Hepatocyte (in vitro differentiated cells): ENCODE measurements at places on chromosomes 7 and 10.
A peak's percentile ranks its signal among the peaks of the same experiment; 100 is the strongest.

GRCh38 chr7:136894789-136895188 is 26.3 kb downstream of the CHRM2 start:
- no peak for DNase-seq

DNA sequence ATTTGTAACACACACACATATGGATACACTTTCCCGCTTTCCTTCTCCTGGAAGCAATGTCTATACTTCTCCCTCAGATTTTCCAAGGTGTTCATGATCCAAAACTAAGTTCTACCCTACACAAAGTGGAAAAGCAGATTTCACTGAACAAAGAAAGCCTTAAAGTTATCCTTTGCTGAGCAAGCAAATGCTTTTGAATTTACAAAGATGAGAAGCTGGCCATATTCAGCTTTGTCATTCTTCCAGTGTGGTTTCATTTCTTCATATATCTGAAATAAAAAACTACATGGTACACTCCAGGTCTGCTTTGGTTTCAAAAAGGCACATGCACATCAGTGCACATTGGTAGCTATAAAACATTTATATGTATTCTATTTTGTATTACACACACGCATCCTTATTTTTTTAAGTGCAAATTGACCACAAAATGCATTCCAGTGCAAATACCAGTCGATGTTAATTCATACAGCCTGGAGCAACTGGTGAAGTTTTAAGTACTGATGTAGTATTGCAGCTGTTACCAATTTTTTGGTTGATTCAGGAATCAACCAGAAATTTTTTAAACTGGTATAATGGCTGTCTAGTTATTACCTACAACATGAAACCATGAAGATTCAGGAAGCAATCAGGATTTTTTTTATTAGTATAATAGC is 65.5 kb upstream of the SRPK2 start:
- no peak for DNase-seq

- DNase-seq = peak; percentile 71
Measured at GRCh38 chr7:74233655-74234285, 20.4 kb downstream of the RFC2 start.

- DNase-seq = no peak
Measured at GRCh38 chr10:100468978-100469377, 6.2 kb downstream of the WNT8B start.

DNA sequence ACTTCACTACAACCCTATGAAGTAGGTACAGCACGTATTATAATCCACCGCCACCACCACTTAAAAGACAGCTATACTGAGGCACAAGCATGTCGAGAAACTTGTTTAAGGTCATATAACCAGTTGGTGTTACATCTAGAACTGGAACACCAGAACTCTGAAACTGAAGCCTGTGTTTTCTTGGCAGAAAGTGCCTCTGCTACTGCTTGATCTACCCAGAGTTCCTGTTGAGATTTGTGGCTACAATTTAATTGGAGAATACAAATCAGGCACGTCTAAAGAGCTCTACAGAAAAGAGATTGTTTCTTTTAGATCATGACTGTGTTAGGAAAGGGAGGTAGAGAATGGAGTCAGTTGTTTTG is 4.3 kb upstream of the ADD3 start:
- DNase-seq = peak; percentile 23
